ENCODE measurements at places on chromosomes 4 and X. TPM values are rescaled to one million over a fixed set of nuclear protein-coding genes. Genes with fewer than 3 reads are reported as not detected.

S100P gene
- 0.31 TPM for total RNA-seq

CLIC2 gene
- 3.8 TPM for total RNA-seq

UGT2B11 gene
- total RNA-seq = not detected

XK gene
- 2.2 TPM for total RNA-seq

NONO gene
- total RNA-seq = 372 TPM

ATP2B3 gene
- total RNA-seq = 11.6 TPM

CSN1S1 gene
- not detected for total RNA-seq

XAGE1A gene
- total RNA-seq = not detected

TBC1D8B gene
- total RNA-seq = 1.3 TPM

ZCCHC12 gene
- total RNA-seq = 29.7 TPM

SPACA5 gene
- not detected for total RNA-seq

PHOX2B gene
- total RNA-seq = not detected

DUSP21 gene
- total RNA-seq = not detected

CLDN22 gene
- not detected for total RNA-seq

PLP1 gene
- total RNA-seq = 19.4 TPM

MAGEB17 gene
- not detected for total RNA-seq

SLC10A4 gene
- 5.6 TPM for total RNA-seq

CT45A1 gene
- total RNA-seq = not detected

LRCH2 gene
- total RNA-seq = 45.7 TPM

RHOH gene
- not detected for total RNA-seq

ANOS1 gene
- total RNA-seq = 18.8 TPM

CD38 gene
- 9.1 TPM for total RNA-seq

RTL3 gene
- total RNA-seq = not detected

GAGE12J gene
- not detected for total RNA-seq

SSX2B gene
- total RNA-seq = not detected

GRPEL1 gene
- 13.1 TPM for total RNA-seq

CXCL8 gene
- total RNA-seq = not detected

FAM156B gene
- 30.7 TPM for total RNA-seq

NOCT gene
- total RNA-seq = 22.2 TPM

TMSB15B gene
- 49.1 TPM for total RNA-seq

GABRA4 gene
- total RNA-seq = 54.1 TPM

NR3C2 gene
- 17.8 TPM for total RNA-seq

IRF2 gene
- total RNA-seq = 11.3 TPM

NDP gene
- 16.0 TPM for total RNA-seq

HS3ST1 gene
- 10.0 TPM for total RNA-seq

ADGRG2 gene
- total RNA-seq = 7.5 TPM

DIPK2B gene
- total RNA-seq = 2.2 TPM

GBA3 gene
- not detected for total RNA-seq

ASB12 gene
- 0.63 TPM for total RNA-seq

MAGED4 gene
- total RNA-seq = 127 TPM

GCNA gene
- total RNA-seq = 5.3 TPM

P2RY8 gene
- total RNA-seq = not detected

HPGDS gene
- 1.3 TPM for total RNA-seq

KIAA1210 gene
- total RNA-seq = not detected

FATE1 gene
- not detected for total RNA-seq

ADGRG4 gene
- not detected for total RNA-seq
